EH (cell line): ENCODE measurements at places on chromosomes 4 and X.
A peak's percentile ranks its signal among the peaks of the same experiment; 100 is the strongest.

DNA sequence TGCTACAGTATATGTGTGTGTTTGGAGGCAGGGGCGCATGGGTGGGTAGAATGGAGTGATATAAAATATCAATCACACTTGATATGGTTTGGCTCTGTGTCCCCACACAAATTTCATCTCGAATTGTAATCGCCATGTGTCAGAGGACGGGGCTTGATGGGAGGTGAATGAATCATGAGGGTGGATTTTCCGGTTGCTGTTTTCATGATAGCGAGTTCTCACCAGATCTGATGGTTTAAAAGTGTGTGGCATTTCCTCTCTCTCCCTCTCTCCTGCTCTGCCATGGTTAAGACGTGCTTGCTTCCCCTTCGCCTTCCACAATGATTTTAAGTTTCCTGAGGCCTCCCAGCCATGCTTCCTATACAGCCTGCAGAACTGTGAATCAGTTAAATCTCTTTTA lies 14.8 kb downstream of the SOWAHB start:
- DNase-seq = peak; percentile 80

DNA sequence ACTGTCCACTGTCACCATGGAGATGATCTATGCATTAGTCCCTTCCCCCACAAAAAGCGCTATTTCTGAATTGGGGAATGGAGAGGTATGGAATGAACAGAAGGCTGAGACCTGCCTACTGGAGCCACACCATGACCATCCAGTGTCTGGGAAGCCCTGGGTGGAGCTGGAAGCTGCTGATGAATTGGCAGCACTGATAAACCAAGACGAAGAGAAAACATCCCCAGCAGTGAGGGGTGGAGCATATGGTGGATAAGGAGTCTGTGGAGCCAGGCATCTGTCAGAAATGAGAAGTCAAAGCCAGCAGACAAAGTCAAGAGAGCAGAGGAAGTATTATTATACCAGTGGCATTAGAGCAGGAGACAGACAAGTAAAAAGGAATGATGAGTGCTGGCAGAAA lies 13.2 kb downstream of the CC2D2A start:
- DNase-seq = peak; percentile 30

DNA sequence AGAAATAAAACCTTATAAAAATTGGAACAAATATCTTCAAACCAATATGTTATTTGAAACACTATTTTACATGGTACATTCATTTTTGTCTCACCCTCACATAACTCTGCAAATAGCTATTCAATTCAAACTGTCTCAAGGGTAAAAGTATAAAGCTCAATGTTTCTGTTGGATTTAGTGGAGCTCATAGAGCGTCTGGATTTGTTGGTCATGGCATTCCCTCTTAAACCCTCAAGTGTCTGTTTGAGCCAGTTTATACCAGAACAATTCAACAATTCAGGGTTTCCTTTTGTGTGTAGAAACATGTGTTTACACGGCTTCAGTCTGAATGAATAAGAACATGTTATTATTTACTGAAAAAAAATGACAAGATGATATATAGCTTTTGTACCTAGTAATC lies 161.6 kb downstream of the PCDH18 start:
- DNase-seq = no peak

DNA sequence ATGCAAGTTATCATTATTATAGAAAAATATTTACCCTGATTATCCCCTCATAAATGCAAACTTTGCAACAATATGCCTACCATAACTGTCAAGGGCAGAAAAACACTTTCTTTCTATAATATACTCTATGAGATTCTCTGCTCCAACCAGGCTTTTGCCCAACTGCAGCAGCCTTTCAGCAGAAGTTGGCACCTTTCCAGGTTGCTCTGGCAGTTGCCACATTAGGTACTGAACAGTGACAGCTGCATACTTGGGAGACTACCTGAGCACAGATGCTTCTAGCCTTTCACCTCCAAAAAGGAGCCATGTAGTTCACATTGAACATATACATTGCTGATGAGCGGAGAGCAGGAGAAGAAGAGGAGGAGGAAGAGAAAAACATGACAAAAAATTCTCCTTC lies 69.5 kb upstream of the BRWD3 start:
- peak; percentile 1 for DNase-seq

GRCh38 chr4:148565801-148566200 lies 123.6 kb upstream of the NR3C2 start:
- DNase-seq = no peak

DNA sequence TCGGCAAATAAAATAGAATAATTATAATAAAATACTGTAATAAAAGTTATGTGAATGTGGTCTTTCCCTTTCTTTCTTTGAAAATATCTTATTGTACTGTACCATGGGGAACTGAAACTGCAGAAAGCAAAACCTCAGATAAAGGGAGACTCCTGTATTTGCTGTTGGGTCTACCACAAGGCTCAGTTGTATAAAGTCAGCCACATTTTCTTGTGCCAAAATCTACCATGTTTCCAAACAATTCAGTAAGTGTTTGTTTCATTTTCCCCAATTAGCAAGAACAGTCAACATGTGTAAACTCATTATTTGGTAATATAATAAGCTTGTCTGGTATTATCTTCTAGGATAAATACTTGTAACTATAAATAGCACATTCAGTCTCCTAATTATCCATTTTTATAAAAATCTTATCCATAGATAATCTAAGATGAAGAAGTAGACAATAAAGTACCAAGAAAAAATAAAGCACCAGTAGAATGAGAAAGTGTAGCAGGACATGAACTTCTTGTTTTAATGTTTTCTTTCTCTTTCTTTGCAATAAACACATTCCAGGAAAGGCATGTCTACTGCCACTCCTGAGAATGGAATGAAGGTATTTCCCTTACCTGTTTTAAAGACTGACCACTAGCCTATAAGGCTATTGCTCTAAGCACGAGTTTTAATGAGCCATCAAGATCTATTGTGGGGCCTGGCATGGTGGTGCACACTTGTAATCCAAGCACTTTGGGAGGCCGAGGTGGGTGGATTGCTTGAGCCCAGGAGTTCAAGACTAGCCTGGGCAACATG lies 15.0 kb upstream of the OTUD4 start:
- no peak for DNase-seq

DNA sequence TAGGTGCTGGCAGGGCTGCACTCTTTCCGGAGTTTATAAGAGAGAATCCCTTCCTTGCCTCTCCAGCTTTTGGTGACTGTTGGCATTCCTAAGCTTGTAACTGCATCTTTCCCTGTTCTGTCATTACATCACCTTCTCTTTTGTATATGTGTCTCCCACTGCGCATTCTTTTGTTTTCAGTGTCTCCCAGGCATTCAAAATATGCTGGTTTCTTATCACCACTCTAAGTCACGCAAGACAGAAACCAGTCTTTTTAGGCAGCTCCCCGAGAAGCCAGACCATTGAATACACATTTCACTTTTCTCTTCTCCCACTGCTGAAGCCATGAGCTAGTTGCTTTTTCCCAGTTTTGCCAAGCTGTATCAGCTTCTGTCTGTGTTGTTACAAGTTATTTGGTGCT lies 71.0 kb downstream of the LAS1L start:
- DNase-seq = peak; percentile 44

DNA sequence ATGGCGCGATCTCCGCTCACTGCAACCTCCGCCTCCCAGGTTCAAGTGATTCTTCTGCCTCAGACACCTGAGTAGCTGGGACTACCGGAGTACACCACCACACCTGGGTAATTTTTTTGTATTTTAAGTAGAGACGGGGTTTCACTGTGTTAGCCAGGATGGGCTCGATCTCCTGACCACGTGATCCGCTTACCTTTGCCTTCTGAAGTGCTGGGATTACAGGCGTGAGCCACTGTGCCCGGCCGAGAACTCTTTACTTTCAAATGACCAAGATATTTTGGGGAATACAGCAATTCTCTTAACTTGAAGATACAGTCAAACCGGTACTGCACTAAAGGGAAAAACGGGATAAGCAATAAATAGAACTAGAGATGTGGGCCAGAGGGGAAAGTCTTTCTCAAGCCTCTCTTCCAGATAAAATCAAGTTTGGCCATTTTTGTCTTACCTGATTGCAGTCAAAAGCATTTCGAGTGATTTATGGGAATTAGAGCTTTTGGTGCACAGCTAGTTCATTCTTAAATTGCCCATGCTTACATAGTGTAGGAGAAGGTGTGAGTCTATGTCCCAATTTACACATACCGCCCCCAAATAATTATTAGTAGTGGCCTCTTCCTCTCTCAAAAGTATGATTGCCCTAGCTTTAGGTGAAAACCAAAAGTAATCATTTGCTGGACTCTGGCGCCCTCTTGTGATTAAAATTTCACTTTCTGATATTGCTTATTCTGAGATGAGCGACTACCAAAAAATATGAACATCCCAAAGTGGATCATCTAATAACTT lies 53.2 kb upstream of the ABCG2 start:
- peak; percentile 62 for DNase-seq

DNA sequence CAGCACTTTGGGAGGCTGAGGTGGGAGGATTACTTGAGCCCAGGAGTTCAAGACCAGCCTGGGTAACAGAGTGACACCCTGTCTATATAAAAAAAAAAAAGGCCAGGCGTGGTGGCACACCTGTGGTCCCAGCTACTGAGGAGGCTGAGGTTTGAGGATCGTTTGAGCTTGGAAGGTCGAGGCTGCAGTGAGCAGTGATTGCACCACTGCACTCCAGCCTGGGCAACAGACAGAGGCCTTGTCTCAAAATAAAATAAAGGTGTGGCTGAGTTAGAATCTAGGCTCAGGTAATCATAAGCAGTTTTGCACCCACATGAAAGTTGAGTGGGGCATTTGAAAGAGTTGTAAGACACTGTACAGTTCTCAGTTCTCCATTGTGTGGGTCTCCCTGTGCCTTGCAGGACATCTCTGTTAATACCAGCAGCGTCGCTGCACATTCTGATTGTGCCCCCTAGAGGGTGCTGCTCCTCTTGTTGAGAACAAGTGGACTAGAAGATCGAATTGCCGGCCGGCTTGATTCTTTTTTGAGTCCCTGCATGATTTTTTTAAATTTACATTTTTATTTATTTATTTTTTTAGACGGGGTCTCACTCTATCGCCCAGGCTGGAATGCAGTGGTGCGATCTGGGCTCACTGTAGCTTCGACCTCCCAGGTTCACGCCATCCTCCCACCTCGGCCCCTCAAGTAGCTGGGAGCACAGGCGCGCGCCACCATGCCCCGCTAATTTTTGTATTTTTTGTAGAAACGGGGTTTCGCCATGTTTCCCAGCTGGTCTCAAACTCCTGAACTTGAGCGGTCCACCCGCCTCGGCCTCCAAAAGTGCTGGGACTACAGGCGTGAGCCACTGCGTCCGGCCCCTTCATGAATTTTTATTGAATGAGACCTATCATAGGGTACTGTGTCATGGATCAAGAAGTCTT lies 73.6 kb upstream of the RBMX start:
- peak; percentile 63 for DNase-seq

DNA sequence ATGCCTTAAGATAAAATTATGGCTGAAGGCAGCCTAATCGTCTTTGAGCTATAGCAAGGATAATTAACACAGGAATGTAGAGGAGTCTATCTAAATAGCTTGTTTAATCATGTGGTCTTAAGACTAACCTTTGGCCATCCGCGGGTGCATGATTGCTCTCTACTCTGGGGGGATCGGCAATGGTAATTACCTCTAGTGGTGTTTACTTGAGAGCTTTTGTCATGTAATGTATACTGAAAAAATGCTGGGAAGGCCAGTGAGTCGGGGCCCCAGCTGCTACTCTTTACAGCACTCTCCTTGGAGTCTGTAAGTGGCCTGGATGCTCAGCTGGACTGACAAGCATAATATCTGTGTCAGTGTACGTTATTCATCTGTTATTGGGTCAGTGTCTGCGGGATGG lies 65.5 kb upstream of the GNPDA2 start:
- DNase-seq = no peak

DNA sequence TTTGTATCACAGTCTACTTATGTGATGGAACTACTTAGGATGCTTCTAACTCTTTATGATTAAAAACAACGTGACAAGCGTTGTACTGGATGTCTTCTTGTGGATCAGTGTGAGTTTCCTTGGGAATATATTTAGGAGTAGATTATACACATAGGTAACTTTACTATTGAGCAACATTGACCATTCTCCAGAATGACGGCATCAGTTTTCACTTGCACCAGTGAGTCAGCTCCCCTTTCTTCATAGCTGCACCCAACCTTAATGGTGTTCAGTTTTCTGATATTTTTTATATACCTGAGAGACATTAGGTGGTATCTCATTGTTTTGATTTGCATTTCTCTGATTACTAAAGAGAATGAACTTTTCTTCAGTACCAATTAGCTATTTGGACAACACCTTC lies 343.9 kb downstream of the ADGRL3 start:
- DNase-seq = no peak

- DNase-seq = no peak
These were observed 581.4 kb downstream of the RAB28 start for GRCh38 chr4:12902735-12903134.

GRCh38 chrX:144801786-144802185 lies 445.5 kb upstream of the SPANXN1 start:
- no peak for DNase-seq

- peak; percentile 95 for DNase-seq
These were observed 83.4 kb downstream of the UCHL1 start for GRCh38 chr4:41339812-41340809.

DNA sequence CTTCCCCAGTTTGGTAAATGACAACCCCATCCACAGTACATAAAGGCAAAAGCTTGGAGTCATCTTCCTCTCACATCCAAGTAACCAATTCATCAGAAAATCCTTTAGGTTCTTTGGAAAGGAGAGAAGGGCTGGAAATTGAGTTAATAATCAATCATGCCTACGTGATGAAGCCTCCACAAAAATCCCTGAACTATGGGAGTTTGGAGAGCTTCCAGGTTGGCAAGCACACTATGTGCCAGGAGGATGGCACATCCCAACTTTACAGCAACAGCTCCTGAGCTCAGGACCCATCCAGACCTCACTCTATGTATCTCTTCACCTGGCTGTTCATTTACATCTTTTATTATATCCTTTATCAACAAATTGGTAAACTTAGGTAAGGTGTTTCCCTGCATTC lies 98.9 kb downstream of the IQCM start:
- no peak for DNase-seq
